ENCODE measurements at places on chromosomes 2 and 18. TPM values are rescaled to one million over a fixed set of nuclear protein-coding genes. Genes with fewer than 3 reads are reported as not detected.

GRCh38 chr2:101026923-101027469, 24.9 kb downstream of the RPL31 start:
- peaks cover 5% of the 10 kb centered on the region for H3K4me1 ChIP-seq
- H3K27ac ChIP-seq: no peak overlapping the region
- H3K36me3 ChIP-seq: no peaks in the 10 kb centered on the region
- no peaks in the 10 kb centered on the region for H3K27me3 ChIP-seq
- no peak for DNase-seq

- H3K27me3 ChIP-seq: no peaks in the 10 kb centered on the region
- H3K4me3 ChIP-seq: no peak overlapping the region
- no peak for DNase-seq
- no peaks in the 10 kb centered on the region for H3K36me3 ChIP-seq
- no peak overlapping the region for H3K27ac ChIP-seq
These were observed 16.2 kb downstream of the EPB41L3 start for GRCh38 chr18:5527603-5528002.

DNA sequence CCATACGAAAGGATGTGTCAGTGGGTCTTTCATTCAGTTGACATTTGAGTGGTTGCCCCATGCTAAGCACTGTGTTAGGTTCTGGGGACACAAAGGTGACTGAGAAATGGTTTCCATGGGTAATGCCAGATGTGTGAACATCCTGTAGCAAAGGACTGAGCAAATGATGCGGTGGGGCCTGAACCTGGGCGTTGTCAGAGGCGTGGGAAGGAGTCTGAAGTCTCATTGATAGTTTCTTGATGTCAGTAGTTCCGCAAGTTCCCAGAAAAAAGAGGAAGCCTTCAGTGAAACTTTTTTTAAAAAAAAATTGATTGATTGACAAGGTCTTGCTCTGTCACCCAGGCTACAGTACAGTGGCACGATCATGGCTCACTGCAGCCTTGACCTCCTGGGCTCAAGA, 56.9 kb downstream of the LIMS1 start:
- no peaks in the 10 kb centered on the region for H3K36me3 ChIP-seq
- H3K27me3 ChIP-seq: no peaks in the 10 kb centered on the region
- no peak for DNase-seq
- H3K4me3 ChIP-seq: no peak overlapping the region
- H3K27ac ChIP-seq: no peak overlapping the region

- no peak overlapping the region for H3K27ac ChIP-seq
- H3K4me1 ChIP-seq: peaks cover 5% of the 10 kb centered on the region
- H3K27me3 ChIP-seq: no peaks in the 10 kb centered on the region
- DNase-seq: no peak
- peaks cover 28% of the 10 kb centered on the region for H3K36me3 ChIP-seq
- no peak overlapping the region for H3K4me3 ChIP-seq
These were observed 110.6 kb downstream of the NRP2 start for GRCh38 chr2:205792908-205793307.

- no peak for DNase-seq
- H3K27me3 ChIP-seq: no peaks in the 10 kb centered on the region
- H3K4me1 ChIP-seq: peaks cover 4% of the 10 kb centered on the region
- H3K27ac ChIP-seq: no peak overlapping the region
- no peak overlapping the region for H3K4me3 ChIP-seq
These were observed 39.4 kb downstream of the ACTR2 start for GRCh38 chr2:65267008-65267407.

- H3K27me3 ChIP-seq: no peaks in the 10 kb centered on the region
- no peak overlapping the region for H3K4me3 ChIP-seq
- H3K27ac ChIP-seq: no peak overlapping the region
- H3K4me1 ChIP-seq: no peaks in the 10 kb centered on the region
- no peaks in the 10 kb centered on the region for H3K36me3 ChIP-seq
- DNase-seq: no peak
These were observed 117.5 kb upstream of the TEX51 start for GRCh38 chr2:126781206-126781605.

LYPD6 gene
- total RNA-seq: 8.9 TPM

GFPT1 gene
- 76.2 TPM for total RNA-seq

RAB11FIP5 gene
- total RNA-seq: 13.5 TPM

TRABD2A gene
- total RNA-seq: 18.6 TPM

EN1 gene
- not detected for total RNA-seq
